ENCODE measurements at places on chromosomes 7 and 10.

- no peak for DNase-seq
Observed at GRCh38 chr10:82721831-82722230, 846.8 kb downstream of the NRG3 start.

- no peak for DNase-seq
Observed at GRCh38 chr7:30817371-30817767, 46.2 kb downstream of the MINDY4 start.

GRCh38 chr10:4243651-4244050 is 458.6 kb upstream of the KLF6 start:
- peak; percentile 85 for DNase-seq

- no peak for DNase-seq
Observed at GRCh38 chr10:122617476-122618270, 57.1 kb downstream of the DMBT1 start.

- no peak for DNase-seq
Observed at GRCh38 chr10:118725886-118726500, 28.8 kb downstream of the CACUL1 start.

Data from HS-5 (cell line).